ENCODE measurements at places on chromosomes 7 and 10. TPM values are rescaled to one million over a fixed set of nuclear protein-coding genes. Genes with fewer than 3 reads are reported as not detected.

DNA sequence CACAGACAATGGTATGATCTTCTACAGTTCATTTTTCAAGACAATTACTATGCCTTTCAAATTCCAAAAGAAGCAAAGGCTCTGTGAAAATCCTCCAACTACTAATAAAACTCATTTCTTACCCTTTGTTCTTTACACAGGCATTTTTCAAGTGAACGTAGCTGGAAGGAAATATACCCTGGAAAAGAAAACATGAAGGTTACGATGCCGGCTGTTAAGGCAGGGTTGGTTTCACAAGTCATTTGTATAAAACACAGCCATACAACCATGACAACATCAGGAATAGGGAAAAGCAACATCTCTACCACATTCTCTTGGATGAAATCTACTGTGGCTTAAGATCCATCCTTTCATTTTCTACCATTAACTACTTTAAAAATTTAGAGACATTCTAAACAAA is 207.9 kb downstream of the DOCK4 start:
- no peak for DNase-seq

GRCh38 chr10:35890676-35891495 is 248.8 kb upstream of the FZD8 start:
- no peak for DNase-seq

GRCh38 chr10:83663918-83664317 is 475.4 kb upstream of the GHITM start:
- DNase-seq, result no peak

DNA sequence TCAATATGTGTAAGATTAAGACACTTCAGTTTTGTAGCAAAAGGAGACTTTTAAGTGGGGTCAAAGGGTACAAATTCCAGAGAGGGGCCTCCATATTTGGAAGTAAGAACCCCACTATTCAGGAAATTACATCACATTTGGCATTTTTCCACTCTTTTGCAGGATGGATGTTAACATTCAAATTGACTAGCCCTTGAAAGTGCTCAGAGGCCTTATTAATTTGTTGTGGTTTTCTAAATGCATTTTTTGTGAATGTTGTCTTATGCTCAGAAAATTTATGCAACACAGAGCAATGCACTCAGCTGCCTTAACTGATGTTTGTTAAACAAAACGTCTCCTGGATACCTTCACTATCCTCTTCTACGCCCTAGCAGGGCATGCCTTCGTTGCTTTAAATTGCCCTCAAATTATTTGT is 50.9 kb upstream of the PDLIM1 start:
- peak; percentile 29 for DNase-seq

DNA sequence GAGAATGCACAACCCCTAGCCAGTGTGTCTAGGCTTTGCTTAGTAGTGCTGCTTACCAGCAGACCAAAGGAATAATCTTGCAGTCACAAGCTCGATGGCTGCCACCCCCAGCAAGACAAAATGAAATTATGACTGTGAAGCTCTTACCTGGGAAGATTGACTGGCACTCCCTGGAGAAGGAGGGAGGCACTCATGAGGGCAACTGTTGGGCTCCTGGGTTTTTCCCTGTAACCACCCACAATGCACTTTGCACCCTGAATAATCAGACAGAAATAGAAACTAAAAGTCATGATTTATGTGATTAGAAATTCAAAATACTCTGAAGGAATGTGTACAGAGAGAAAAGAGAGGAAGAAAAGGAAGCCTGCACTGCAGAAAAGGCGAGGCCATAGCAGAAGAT is 144.3 kb upstream of the DGKB start:
- no peak for DNase-seq

- DNase-seq, result no peak
Measured at GRCh38 chr7:96118449-96119001, 203.4 kb downstream of the SLC25A13 start.

- DNase-seq, result no peak
Measured at GRCh38 chr7:2474813-2475677, 1.2 kb downstream of the GRIFIN start.

GRCh38 chr10:44397476-44398225 is 12.8 kb upstream of the CXCL12 start:
- peak; percentile 31 for DNase-seq

GRCh38 chr7:135958173-135958572 is 19.0 kb downstream of the MTPN start:
- DNase-seq, result no peak

DNA sequence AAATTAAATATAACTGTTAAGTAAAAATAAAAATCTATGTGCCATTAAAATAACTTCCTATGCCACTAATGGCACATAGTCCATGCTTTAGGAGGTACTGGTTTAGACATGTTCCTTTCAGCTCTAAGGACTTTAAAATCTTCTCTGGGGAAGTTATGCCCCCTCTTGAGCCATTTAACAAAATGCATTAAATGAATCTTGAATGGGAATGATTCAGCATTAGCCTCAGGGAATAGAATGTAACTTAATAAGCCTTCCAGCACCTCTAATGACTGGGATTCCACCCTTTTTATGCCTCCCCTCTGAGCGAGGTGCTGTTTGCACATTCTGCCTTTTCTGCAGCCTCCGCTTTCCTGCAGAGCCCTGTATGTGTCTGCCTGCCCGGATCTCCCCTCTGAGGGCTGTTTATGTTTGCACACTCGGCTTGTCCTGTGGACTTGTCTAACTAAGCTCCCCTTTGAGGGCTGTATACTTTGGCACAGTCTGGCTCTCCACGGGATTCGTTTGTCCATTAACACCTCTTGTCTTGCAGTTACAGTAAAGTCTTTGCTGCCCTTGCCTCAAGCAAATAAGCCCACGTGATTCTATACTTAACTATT is 108.4 kb upstream of the HPS1 start:
- DNase-seq, result no peak

DNA sequence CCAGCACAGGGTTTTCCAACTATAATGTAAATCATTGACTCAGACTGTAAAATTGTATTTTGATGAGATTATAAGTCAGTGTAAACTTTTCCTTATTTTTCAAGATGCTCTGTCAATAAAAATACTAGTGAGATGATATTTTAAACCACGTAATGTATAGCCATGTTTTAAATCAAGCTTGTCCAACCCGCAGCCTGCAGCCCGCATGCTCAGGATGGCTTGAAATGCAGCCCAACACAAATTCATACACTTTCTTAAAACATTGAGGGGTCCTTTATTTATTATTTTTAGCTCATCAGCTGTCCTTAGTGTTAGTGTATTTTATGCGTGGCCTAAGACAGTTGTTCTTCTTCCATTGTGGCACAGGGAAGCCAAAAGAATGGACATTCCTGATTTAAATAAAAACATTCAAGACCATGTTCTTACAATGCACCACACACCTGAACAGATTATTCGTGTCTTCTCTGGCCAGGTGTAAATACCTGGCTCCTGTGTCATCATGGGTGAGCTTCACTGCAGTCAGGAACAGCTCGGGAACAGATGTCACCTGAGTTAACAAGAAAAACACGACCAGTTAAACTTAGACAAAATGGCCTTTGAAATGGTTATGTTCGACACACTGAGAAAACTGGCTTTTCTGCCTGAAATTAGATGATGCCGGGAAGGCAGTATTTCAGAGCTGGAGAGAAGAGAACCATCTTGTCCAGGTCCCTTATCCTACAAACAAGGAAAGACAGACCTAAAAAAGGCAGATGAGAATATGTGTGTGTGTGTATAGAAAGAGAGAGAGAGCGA is 5.9 kb downstream of the PITRM1 start:
- no peak for DNase-seq

GRCh38 chr7:30905078-30906012 is 6.3 kb upstream of the AQP1 start:
- DNase-seq, result no peak

DNA sequence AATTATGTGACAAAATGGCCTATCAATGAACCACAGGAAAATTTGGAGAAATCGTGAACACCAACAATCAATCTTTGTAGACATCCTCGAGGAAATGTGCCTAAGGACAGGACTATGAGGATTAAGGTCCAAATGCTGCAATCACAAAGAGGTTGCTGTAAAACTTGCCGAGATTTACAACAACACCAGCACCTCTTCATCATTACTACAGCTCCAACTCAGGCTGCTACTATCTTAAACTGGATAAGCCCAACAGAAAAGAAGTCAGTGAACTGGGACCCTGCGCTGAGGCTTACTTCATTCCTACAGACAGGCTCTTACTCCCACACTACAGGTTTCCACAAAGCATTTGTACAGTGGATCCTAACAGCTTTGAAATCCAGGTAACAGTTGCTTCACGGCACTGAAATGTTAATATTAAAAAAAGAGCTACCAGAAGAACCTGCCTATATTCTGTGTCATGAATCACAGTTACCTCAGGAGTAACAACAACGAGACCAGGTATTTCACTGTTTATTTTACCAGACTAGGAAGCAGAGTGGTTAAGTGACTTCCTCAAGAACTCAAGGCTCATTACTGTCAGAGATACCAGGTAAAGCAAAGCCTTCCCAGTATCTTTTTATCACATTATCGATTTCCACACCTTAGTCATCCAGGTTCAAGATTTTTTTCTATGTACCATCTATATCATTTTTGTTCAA is 23.9 kb downstream of the CACUL1 start:
- no peak for DNase-seq

DNA sequence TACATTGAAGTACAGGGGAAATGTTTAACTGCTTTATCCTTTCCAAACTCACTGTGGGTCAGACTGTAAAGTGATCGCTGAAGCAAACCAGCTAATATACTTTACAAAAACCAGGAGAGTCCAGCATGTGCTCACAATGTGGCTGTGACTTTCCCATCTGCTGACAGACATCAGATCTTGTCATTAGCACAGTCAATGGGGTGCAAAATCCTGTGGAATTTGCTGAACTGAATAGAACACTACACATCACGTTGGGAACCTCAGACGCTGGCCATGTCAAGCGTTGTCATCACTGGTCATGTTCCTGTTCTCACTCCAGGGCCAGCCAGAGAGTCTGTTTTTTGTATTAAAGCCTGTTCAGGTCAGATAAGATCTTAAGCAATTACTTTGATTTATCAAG is 83.4 kb downstream of the AGMO start:
- no peak for DNase-seq

DNA sequence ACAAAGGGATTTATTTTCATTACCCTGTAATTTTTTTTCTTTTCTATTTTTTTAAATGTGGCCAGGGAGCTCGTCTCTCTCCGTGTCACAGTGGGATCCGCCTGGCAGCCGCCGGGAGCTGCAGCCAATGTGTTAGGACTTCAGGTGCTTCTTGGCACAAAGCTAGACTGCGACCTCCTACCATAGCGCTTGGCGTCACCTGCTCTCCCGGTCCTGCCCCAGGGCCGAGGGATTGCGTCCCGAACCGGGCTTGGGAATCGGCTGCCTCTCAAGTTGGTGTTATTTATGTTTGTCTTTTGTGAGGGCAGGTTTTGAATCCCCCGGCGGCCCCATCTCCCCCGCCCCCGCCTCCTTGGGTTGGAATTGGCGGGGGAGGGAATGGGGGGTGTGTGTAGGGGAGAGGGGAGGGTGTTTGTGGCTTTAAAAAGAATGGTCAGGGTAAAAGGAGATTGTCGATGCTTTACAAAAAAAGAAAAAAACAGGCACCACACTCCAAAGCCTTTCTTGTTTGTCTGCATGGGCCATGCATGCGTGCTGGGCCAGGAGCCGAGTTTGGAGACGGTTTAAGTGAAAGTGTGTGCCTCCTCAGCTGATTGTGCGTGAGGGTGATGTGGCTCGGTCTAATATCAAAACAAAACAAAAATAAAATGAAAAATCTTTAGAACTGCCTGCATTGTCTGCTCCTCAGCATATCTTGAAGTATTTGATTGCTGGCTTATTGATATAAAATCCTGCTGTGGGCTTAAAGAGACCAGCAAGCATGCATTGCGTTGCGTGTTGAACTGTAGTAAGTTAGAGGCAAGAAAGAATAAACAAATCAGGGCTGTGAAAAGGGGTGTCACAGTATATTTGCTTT is 1.2 kb downstream of the PPP1R9A start:
- DNase-seq, result peak; percentile 13

DNA sequence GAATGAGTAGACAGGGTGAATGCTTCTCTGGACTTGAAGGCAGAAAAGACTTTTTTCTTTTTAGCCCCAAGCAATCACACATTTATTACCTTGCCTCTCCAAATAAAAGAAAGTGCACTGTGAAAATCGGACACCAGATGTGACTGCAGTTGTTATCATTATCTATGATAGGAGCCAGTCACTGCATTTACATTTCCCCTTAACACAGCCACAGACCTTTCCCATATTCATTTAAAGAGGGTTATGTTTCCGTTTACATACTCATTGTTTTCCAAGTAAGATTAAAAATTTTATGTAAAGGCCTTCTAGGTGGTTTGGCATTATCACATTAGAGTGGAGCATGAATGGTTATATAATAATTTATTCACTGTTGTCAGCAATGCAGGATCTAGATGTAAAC is 586.8 kb downstream of the SORCS1 start:
- no peak for DNase-seq

DNA sequence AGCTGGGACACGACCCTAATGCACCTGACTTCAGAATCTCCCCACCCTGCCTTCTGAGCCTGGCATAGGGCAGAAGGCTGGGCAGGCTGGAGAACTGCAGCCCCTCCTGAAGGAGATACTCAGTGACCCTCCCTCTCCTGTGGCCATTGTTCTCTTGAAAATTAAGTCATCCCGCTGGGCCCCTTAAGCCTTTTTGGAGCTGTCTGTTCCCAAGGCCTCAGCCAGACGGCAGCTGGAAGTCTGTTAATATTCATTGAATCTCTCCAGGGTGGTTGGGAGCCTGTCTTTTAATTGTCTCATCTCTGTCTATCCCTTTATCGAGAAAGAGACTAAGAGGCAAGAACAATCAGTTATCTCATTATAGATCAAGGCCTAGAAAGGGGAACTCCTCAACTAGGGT is 118.1 kb upstream of the PCBD1 start:
- no peak for DNase-seq

- DNase-seq, result no peak
Measured at GRCh38 chr10:24127516-24127915, 81.4 kb upstream of the KIAA1217 start.

BLNK gene
- not detected for total RNA-seq

HOXA2 gene
- not detected for total RNA-seq

GBX1 gene
- total RNA-seq, result not detected

IDI2 gene
- total RNA-seq, result not detected

SPDYE9 gene
- not detected for total RNA-seq

LEP gene
- 0.22 TPM for total RNA-seq

CLDN12 gene
- total RNA-seq, result 35.6 TPM

UNC5B gene
- 6.5 TPM for total RNA-seq

DPYSL4 gene
- total RNA-seq, result 1.8 TPM

CRYGN gene
- not detected for total RNA-seq

All from GM23248 (cell line).